ENCODE measurements at places on chromosomes 2 and 18.

- no peak for DNase-seq
These were observed 510.1 kb downstream of the DCC start for GRCh38 chr18:52850031-52850560.

GRCh38 chr2:75466708-75467311 is 93.9 kb downstream of the EVA1A start:
- peak; percentile 50 for DNase-seq

GRCh38 chr18:79815657-79816056 is 17.9 kb downstream of the KCNG2 start:
- no peak for DNase-seq

- DNase-seq, result no peak
These were observed 4.7 kb downstream of the SLC11A1 start for GRCh38 chr2:218386505-218387368.

- no peak for DNase-seq
These were observed 326.8 kb downstream of the CCDC85A start for GRCh38 chr2:56510610-56511009.

DNA sequence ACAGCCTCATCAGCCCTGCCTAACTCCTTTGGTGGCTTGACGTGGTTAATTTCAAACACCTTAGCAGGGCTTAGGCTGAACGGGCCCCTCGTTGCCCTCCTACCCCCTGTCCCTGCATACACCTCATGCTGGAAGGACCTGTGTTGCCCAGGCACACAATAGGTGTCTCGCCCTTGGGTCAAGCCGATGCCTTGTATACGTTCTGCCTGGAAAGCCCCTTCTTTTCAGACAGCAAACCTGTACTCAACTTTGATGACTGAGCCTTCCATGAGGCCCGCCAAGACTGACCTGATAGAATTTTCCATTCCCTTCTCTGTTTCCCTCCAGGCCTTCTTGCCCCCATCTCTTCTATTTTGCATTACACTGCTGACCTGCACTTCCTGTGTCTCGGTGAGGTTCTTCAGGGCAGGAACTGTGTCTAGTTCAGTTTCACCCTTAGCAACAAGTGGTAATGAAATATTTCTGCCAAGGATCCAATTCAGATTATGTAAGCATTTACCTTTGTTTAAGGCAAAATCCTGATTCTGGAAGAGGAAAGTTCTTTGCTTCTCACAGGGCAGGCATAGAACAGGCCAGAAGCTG is 7.9 kb downstream of the GREB1 start:
- DNase-seq, result no peak

DNA sequence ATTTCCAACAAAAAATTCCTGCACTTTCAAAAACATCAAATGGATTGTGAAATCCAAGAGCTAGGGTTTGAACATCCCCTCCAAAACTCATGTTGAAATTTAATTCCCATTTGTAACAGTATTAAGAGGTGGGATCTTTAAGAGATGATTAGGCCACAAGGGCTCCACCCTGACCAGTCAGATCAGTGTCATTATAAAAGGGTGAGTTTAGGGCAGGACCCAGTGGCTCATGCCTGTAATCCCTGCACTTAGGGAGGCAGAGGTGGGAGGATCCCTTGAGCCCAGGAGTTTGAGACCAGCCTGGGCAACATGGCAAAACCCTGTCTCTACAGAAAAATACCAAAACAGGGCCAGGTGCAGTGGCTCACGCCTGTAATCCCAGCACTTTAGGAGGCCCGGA is 8.9 kb downstream of the GTF3C2 start:
- no peak for DNase-seq

- no peak for DNase-seq
These were observed 62.0 kb downstream of the POLE4 start for GRCh38 chr2:75020476-75020875.

- DNase-seq, result no peak
These were observed 631.5 kb upstream of the KLHL29 start for GRCh38 chr2:22753476-22753875.

- DNase-seq, result no peak
These were observed 561.4 kb downstream of the ADCYAP1 start for GRCh38 chr18:1466035-1466434.

- DNase-seq, result no peak
These were observed 107.2 kb downstream of the RNF152 start for GRCh38 chr18:61785588-61785987.

DNA sequence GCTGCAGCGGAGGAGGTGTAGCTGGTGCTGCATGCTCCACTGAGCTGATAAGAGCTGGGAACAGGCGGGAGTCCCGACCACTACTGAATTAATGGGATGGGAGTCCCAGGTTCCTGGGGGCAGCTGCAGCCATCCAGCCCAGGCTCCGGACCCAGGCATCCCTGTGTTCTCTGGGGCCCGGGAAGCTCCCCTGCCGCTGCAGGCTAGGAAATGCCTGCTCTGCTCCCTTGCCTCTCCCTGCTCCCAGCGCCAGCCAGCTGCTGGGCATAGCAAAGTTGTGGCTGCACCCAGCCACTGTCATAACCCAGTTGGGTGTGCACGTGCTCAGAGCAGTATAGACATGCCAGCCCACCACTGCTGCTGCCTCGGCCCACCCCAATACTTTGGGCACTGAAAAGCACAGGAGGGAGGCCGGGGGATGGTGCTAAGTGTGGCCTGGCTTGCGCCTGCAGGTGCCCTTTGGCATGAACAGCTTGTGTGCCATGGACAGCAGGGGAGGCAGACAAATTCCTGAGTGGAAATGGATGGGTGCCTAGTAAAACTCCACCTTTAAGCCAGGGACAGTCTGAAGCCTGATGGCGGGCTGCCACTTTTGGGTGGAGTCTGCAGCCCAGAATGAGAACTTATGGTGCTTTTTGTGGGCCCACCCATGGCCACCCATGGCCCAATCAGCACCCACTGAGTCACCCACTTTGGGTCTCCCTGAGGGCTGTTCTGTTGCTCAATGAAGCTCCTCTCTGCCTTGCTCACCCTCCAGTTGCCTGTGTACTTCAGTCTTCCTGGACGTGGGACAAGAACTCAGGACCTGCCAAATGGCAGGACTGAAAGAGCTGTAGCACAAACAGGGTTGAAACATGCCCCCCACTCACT is 219.3 kb upstream of the TMEFF2 start:
- no peak for DNase-seq

DNA sequence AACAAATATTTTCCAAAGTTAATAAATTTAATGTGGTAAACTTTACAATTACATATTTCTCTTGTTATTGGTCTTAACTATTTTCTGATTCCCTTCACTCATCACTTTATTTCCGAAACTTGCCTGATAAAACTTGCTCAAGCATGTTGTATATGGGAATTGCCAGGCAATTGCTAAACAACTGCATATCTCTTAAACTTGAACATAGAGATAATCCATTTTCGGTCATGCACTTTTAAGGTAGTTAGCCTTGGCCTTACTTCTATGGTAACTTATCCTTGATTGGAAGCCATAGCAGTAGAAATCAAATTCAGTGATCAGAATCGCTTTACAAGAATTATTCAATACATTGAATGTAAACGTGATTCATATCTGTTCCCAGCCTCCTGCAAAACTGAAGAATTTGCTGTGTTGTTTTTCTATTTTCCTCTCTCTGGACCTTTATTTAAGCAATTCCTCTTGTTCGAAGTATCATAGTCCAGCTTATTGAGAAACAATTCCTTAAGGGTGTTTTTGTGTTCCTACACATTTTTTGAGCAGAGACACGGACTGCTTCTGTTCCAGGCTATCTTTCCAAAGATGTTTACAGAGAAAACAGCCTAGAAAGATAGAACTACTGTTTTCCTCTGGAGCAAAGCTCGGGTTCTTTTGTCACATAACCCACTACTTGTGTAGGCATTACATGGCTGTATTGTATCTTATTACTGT is 674.3 kb downstream of the IRS1 start:
- no peak for DNase-seq

DNA sequence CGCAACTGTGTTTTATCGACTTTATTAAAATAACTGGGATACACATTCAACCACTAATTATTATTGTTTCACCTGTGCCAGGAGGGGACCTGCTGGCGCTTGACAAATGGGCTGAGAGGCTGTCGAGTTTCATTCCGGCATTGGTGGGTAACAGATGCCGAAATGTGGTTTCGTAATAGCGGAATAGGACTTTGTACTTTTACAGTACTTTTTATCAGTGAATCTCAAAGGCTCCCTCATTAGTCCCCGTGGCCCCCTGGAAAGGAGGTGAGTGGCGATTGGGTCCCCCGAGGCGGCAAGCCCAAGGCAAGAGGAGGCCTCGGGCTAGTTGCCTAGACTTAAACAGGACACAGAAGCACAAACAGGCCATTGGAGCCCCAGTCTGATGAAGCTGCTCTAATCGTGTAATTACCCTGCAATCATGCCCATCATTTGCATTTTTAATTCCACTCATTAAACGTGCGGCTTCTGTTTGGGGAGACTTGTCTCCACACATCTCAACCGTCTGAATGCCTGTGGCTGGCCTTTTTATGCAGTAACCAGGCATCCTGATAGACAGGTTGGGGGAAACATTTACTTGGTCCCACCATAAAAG is 193.2 kb downstream of the INO80D start:
- no peak for DNase-seq

DNA sequence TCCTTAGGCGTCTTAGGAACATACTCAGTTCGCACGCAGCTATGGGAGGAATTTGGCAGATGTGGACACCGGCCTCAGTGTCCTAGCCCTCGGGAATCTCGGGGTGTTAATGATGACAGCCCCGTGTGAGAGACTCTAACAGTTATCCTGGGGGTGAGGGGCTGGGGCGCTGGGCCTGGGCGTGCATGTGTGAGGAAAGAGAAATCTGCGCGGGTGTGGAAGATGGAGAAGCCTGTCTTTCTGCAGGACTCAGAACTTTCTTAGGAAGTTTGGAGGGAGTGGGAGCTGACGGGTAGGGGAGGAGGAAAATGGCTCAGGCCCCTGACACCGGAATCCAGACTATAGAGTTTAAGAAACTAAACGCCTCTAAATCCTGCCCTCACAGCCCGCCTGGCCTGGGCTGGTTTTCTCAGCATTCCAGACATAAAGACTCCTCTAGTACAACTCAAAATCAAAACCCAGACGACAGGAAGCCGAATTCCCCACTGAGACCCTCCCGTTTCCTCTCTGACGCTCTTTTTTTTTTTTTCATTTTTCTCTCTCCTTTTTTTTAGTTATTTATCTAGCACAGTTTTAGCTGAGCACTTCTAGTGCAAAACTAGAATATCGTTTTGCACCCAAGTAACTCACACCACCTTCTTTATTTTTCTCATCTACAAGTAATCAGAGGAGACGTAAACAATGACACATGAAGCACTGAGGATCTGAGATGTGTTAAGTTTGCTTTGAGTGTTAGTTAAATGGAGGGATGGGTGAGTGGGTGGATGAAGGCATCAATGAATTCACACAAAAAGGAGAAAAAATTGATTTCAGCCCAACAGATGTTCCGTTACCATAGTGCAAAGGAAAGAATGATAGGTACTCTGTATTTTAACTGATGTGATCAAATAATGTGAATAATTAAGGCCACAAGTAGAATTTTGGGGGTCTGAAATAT is 1.2 kb upstream of the HAAO start:
- no peak for DNase-seq

DNA sequence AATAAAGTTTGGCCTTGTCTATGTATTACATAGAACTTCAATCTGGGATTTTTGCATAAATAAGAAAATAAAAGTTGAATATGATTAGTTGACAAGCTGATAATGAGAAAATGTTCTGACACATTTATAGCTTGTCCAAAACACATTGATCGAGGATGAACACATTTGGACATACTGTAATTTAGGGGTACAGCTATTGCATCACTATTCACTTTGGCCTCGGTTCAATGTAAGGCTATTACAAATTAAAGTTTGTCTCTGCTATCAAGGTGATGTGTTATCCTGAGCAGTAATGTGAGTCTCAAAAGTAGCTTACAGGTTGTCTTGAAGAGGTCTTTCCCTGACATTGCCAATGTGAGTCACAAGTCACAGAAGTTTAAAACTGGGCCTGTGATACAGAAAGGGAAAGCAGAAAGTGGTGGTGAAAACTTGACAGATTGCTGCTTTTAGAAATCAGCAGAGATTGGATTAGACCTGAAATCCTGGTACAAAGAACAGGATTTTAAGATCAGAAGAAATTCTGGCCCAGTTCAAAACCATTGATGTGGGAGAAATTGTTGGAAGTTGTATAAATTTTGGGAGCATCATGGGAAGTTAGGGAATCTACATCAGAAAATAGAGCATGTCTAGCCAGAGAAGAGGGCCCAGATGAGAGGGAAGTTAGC is 674.1 kb downstream of the NYAP2 start:
- DNase-seq, result no peak

GRCh38 chr2:69995511-69995910 is 34.1 kb upstream of the ASPRV1 start:
- no peak for DNase-seq

- DNase-seq, result no peak
These were observed 67.1 kb downstream of the DIS3L2 start for GRCh38 chr2:232028631-232029030.

DNA sequence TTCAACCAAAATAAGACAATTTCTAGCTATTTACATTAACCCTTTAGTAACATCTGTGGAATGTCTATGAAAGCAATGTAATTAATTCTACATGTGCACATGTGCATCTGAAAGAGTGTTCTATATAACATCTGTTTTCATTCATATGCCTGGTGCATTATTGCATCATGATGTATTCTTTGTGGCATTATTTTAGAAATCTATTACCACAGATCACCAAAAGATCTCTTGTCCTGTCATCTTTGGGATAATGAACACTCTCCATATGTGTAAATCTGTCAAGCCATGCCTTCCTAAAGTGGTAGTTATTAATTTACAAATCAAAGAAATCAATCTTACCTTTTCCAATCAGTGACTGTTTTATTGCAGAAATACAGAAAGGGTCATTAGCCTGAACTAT is 86.9 kb downstream of the TRIB2 start:
- no peak for DNase-seq

DNA sequence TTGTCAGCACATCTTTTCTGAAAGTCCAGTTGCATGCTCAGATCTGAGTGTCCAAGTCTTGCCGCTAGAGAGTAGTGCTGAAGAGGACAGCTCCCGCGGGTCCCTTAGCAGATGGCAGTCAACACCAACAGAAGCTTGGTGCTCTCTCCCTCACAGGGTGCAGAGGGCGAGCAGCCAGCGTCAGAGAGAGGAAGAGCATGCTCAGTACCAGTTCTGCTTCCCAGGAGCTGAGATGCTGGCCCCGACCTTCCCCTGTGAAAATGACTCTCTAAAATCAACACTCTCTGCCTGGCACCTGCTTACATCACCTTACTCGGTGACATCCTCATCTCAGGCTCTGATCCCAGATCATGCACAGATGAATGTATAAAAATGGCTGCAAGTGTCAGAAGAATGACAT is 86.0 kb upstream of the TWIST2 start:
- no peak for DNase-seq

GRCh38 chr18:45688833-45689232 is 35.1 kb upstream of the SLC14A1 start:
- no peak for DNase-seq

DNA sequence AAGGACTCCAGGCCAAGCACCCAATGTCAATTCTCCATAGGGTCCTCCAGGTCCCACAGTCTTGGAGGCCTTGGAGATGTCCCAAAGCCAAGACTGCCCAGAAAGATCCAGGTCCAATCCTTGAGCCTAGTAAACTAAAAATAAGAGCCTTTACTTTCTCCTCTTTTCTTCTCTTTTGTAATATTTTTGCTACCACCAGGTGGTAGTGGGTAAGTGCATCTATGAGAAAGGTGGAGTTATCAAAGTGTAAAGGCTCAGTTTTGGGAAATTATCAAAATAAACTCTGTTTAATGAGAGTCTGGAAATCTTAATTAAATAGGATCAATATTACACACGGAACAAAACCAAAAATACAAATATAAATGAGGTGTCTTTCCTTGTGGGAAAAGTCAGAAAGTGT is 276.4 kb downstream of the ALK start:
- DNase-seq, result no peak

All from NCI-H2081 (cell line).